Thymus (tissue), 14 donors: ENCODE measurements at places on chromosomes 7 and 10.

DNA sequence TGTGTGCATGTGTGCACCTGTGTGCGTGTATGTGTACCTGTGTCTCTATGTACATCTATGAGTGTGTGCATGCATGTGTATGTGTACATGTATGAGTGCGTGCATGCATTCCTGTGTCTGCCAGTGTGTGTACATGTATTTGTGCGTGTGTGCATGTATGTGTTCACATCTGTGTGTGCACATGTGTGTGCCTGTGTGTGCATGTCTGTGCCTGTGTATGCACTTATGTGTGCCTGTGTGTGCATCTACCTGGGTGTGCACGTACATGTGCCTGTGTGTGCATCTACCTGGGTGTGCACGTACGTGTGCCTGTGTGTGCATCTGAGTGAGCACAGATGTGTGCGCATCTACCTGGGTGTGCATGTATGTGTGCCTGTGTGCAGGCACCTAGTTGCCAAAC lies 102.2 kb upstream of the DIP2C start:
- DNase-seq, result no peak

GRCh38 chr10:19659920-19660655 lies 156.1 kb upstream of the PLXDC2 start:
- DNase-seq, result no peak

DNA sequence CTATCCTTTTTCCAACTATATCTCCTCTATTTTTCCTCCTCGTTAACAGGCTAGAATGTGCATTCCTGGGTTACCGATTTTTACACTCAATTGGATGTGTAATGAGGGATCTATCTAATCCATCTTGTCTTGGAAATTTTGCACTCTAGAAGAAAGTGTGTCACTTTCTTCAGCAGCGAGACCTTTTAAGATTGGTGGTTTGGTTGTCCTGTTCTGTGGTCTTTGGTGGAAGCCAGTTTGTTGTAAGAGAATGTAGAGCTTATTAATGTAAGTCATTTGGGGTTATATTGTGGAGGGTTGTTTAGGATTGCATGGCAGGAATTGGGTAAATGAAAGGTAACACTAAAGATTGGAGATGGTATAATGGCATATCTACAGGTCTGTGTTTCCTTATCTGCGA lies 16.7 kb downstream of the CDK1 start:
- no peak for DNase-seq

DNA sequence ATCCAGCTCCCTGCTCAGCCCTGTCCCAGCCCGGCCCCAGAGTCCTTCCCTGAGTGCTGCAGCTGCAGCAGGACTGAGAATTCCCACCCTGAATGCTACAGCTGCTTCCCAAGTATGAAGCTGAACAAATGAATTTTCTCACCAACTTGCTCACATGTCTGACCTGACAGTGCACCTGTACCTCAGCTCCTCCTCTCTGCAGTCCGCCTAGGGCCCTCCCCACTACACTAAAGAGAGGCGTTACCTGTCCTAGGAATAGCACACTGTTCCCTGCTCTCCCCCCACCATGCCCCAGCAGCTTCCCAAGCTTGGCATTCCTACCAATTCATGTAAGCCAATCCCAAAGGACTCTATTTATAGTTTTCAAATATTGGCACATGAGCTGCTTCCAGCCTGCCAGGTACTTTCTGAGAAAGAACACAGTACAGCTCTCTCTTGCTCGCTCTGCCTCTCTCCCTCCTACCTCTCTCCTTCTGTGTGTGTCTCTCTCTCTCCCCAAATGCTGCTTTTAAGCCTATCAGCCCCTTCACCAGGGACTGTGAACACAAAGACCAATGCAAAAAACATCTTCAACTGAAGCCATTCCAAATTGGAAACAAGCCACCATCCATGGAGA lies 400.1 kb downstream of the TNS3 start:
- DNase-seq, result no peak

- DNase-seq, result no peak
These were observed 729.4 kb upstream of the C7orf33 start for GRCh38 chr7:147861058-147861716.

DNA sequence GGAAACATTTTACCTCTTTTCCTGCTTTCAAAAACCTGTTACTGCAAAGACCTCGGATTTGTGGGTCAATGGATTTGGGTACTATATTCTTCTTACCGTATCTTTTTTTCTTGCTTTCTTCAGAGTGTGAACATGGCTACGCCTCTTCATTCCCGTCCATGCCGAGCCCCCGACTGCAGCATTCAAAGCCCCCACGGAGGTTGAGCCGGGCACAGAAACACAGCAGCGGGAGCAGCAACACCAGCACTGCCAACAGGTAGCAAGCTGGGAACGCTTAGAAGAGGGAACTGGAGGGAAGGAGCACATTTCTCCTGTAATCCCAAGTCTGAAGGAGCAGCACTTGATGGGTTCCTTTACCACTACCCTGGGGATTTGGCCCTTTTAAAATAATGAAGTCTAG lies 20.7 kb downstream of the MXI1 start:
- DNase-seq, result no peak

DNA sequence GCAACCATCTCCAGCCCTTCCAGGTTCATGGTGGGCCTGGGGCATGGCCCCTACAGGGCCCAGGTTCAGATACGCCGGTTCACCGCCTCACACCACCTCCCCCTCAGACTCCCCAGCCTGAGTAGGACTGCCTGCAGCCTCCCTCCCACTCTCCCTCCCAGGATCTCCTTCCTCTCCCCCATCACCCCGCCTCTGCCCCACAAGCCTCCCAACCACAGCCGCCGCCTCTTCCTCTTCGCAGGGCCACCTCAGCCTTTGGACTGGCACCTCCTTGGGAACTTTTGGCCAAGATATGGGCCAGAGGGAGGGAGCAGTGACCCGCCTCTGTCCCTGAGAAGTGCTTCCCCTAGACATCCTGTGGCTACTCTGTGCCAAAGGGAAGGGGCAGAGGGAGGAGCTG lies 9.3 kb downstream of the KCNIP2 start:
- DNase-seq, result no peak

DNA sequence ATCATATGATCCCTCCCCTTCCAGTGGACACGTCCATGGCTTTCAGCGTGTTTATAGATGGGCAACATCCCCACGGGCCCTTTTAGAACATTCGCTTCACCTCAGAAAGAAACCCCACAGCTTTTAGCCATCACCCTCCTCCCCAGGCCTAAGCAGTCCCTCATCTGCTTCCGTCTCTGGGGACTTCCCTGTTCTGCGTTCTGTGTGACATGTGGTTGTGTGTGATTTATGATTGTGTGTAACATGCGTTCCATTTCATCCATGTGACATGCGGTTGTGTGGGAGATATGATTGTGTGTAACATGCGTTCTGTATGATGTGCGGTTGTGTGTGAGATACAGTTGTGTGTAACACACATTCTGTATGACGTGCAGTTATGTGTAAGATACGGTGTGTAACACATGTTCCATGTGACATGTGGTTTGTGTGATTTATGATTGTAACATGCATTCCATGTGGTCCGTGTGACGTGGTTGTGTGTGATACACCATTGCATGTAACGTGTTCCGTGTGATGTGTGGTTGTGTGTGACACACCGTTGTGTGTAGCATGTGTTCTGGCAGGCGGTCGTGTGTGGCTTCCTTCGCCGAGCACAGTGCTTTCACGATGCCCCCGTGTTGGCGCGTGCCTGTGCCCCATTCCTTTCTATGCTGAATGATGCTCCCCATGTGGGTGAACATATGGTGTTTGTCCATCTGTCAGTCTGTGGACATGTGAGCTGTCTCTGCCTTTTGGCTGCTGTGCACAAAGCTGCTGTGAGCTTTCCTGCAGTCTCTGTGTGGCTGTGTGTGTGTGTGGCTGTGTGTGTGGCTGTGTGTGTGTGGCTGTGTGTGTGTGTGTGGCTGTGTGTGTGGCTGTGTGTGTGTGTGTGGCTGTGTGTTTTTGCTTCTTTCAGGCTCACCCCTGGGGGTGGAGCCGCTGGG lies 26.2 kb downstream of the PWWP2B start:
- no peak for DNase-seq

DNA sequence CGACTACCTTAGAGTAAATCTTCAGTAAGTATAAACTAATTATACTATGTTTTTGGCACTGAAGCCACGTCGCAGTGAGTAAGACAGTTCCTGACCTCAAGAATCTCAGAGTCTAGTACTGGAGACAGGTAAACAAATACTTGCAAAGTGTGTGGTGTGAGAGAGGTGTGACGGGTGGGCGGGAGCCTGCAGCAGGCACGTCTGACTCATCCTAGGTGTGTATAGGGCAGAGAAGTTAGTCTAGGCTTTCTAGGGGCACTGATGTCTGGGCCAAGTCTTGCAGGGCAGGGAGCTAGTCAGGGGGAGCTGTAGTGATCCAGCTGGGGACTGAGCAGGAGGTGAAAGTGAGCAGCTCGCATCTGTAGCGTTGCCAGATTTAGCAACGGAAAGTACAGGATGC lies 35.9 kb upstream of the SFTPD start:
- no peak for DNase-seq

DNA sequence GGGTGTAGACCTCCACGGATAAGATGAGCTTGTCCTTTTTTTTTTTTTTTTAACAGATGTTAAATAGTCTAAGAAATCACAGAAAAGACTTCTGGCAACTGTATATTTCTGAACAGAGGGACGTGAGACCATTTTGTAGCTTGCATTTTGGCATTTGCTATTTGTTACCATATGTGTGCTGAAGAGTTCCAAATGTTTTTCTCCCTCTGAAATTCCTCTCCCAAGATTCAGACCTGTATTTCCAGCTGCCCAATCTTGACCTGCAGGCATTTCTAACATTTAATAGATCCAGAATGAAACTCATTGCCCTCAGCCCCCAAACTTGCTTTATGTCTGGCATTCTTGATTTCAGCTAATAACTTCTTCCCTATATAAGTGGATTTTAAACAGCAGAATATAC lies 223.1 kb upstream of the FZD1 start:
- no peak for DNase-seq

DNA sequence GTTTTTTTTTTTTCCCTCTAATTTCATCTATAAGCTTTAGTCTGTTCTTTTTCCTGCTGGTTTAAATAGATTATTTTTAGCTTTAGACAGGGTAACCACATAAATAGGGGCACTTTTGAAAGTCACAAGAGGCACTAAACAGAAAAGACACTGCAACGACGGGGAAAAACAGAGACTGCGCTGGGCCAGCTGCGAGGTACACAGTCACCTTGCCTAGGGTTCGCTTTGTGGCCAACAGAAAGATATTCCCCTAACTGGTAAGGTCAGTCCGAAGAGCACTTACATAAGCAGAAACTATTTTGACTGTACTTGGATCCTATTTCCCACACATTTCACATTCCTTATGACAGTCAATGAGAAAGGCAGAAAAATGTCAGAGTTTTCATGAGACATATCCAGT lies 175.6 kb upstream of the PHF14 start:
- no peak for DNase-seq

- DNase-seq, result no peak
These were observed 297.9 kb downstream of the GATA3 start for GRCh38 chr10:8352171-8353075.

GRCh38 chr10:42951486-42952251 lies 125.2 kb upstream of the RET start:
- no peak for DNase-seq

DNA sequence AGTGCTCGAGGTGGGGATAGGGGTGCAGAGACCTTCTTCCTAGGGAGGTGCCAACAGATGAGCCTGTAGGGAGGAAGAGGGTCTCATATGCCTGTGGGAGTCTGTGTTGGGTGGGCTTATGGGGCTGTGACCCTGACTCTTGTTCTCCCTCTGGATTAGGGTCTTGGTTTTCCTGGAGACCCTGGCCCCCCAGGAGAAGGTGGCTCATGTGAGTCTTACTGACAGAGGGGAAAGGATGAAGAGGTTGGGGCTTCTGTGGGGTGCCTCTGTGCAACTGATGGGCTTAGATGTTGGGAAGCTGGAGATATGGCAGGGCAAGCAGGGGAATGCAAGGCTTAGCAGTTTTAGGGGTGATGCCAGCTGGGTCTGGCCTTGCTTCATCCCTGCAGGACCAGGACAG lies 20.2 kb upstream of the VOPP1 start:
- no peak for DNase-seq

DNA sequence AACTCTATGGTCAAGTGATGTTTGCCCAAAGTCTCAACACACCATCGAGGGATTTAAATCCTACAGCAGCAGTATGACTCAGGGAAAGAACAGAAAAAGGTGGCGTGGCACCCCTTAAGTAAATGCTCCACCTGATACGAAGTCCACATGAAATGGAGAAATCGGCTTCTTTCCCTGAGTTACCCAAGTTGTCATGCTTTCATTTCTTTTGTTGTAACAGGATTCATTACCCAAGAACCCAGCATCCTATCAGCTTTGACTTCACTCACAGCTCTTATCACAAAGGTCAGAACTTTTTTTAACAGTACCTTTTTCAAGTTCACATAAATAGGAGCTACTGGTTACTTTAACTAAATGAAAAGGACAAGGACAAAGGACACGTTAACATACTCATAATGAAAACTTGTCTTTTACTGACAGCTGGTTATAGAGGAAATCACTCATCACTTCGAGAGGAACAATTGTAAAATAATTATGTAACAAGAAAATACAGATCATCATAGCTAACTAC lies 219.8 kb upstream of the FRMD4A start:
- DNase-seq, result no peak

DNA sequence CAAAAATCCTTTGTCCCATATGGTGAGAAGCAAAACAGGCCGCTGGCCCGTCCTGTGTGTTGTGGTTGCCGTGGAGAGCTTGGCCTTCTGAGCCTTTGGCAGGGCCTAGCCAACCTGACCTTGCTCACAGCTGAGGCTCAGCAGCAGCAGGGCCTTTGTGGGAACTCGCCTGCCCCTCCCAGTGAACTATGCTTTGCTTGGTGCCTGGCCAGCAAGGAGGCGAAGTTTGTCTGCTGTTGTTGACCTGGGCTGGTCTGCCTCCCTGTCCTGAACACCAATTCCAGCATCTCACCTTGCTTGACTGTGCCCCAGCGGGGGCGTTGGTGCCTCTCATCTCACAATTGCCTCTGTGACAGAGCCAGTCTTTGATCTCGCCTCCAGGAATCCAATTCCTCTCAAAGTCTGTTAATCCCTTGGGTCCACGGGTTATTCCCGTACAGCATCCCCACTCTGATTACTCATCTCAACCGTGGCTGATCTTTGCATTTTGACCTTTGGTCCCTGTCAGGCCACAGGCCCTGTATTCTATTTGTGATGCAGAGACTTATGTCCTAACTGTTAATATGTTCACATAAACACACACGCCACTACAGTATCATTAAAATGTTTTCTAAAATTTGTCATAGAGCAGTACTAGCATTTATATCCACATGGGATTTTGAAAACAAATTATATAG lies 22.6 kb downstream of the EPDR1 start:
- no peak for DNase-seq

GRCh38 chr10:4588824-4589223 lies 237.2 kb upstream of the AKR1E2 start:
- DNase-seq, result no peak
